ENCODE measurements at places on chromosomes 7 and 10.

DNA sequence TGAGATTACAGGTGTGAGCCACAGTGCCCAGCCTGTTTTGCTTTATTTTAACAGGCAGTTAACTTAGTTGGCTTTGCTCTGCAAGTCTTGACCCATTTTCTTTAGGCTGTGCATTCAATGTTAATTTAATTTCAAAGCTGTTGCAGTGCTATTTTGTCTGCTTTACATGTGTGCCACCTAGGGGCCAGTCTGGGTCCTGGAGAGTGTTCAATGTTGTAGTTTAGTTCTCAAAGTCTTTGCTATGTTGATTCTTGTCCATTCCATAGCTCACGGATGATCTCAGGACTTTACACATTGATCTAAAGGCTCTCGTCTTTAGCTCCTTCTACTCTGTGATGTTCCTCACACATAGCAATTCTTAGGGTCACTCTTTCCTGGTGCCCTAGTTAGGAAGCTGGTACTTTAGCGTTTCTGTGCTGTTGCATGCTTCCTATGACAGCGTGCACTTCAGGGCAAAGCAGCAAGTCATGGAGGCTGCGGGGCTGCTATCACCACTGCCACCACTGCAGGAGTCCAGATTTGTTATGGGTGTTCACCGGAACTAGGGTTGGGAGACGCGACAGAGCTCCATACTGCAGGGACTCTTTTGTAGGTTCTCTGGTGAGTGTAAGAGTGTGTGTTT, 16.4 kb upstream of the ABCA13 start:
- no peak overlapping the region for H3K27ac ChIP-seq
- no peaks in the 10 kb centered on the region for H3K27me3 ChIP-seq
- no peak for DNase-seq
- H3K4me3 ChIP-seq = no peak overlapping the region
- H3K4me1 ChIP-seq = no peaks in the 10 kb centered on the region
- H3K36me3 ChIP-seq = no peaks in the 10 kb centered on the region

- no peak overlapping the region for H3K27ac ChIP-seq
- no peaks in the 10 kb centered on the region for H3K4me1 ChIP-seq
- H3K27me3 ChIP-seq = no peaks in the 10 kb centered on the region
- no peak overlapping the region for H3K4me3 ChIP-seq
Observed at GRCh38 chr7:80182630-80183276, 48.1 kb downstream of the GNAI1 start.

DNA sequence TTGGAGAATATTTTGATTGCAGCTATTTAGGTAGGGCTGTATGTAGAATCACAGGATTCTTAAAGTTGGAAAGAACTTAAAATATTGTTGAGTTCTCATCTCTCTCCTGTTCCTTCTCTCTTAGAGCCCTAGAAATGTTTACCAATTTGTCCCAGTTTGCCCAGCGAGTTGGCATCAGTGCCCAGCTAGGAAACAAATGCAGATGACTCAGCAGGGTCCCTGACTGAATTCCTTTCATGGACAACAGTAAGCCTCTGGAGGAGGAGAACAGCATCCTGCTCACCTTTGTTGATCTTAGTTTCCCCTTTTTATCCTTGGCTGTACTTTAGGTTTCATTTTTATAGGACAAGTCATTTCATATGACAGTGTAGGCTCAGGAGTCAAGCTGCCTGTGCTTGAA, 89.3 kb downstream of the SEC23IP start:
- DNase-seq = no peak
- no peaks in the 10 kb centered on the region for H3K36me3 ChIP-seq
- H3K27ac ChIP-seq = no peak overlapping the region
- no peaks in the 10 kb centered on the region for H3K27me3 ChIP-seq

- no peaks in the 10 kb centered on the region for H3K36me3 ChIP-seq
- DNase-seq = no peak
- H3K27me3 ChIP-seq = no peaks in the 10 kb centered on the region
- no peak overlapping the region for H3K27ac ChIP-seq
- H3K4me1 ChIP-seq = peaks cover 21% of the 10 kb centered on the region
Observed at GRCh38 chr7:73742753-73743641, 4.4 kb upstream of the ABHD11 start.

DNA sequence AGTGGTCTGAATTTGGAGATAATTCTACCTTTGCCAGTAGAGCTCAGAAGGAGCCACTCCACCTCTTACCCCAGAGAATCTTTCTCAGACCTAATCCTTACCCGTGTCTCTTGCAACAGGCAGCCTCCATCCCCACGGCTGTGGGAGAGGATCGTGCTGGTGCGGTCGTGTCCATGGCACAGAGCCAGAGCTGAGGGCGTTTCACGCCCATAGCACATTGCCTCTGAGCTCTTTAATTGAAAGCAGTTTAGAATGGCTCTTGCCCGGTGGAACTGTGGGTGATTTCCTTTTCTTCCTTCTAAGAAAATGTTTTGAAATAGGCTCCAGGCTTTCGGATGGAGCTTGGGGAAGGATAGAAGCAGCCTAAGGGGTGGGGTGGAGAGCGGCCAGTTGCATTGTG, 41.5 kb downstream of the PRF1 start:
- no peak for DNase-seq
- peak overlapping the region; percentile 57 for H3K27ac ChIP-seq
- no peaks in the 10 kb centered on the region for H3K27me3 ChIP-seq
- H3K4me3 ChIP-seq = no peak overlapping the region
- H3K4me1 ChIP-seq = peaks cover 57% of the 10 kb centered on the region
